Upper lobe of right lung (tissue), 1 donor: ENCODE measurements at places on chromosomes 16 and 17. TPM values are rescaled to one million over a fixed set of nuclear protein-coding genes. Genes with fewer than 3 reads are reported as not detected.
A peak's percentile ranks its signal among the peaks of the same experiment; 100 is the strongest.

DNA sequence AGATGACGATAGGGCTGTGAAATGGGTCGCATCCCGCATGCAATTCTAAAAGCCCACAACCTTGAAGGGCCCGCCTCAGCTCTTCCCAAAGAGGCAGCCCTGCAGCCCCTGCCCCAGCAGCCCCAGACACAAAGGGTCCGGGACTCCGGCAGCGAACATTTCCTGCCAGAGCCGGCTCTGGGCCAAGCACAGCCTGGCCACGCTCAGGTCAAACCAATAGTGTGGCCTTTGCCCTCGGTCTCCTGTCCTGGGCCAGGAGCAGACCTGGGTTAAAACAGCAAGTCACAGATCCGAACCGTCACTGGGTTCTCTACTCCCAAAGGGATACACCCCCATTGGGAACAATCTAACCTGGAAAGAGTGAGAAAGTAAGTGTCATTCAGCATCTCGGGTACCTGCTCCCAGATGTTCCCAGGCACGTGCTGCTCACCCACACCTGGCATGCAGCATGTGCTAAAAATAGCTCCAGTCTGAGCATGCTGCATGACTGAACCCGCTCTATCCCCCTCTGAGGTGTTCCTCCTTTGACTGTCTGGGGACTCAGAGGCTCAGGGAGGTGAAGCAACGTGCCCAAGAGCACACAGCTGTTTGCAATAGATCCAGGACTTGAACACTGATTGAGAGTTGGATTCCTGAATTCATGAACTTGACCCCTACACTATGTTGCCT, 22.2 kb upstream of the ATP2A3 start:
- peaks cover 10% of the 10 kb centered on the region for H3K4me1 ChIP-seq
- DNase-seq: peak; percentile 27
- no peak overlapping the region for H3K4me3 ChIP-seq
- H3K36me3 ChIP-seq: no peaks in the 10 kb centered on the region

DNA sequence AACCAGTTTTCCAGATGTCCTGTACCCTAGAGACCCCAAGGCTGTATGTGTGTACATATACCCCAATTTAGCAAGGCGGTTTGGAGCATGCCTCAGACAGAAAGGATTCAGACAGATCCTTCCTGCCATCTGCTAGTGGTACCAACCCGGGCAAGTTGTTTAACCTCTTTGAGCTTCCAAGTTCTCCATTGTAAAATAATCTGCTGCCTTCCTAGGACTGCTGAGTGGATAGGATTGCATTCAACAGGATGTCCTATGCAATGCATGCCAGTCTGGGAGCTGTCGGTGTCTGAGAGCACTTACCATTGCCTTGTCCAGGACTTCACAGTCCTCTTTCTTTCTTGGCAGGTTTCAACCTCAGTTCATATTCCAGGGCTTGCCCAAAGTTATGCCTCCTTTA, 1.9 kb downstream of the CDH13 start:
- H3K4me1 ChIP-seq: peaks cover 6% of the 10 kb centered on the region
- peaks cover 26% of the 10 kb centered on the region for H3K27me3 ChIP-seq
- H3K27ac ChIP-seq: no peak overlapping the region
- no peak for DNase-seq
- H3K36me3 ChIP-seq: no peaks in the 10 kb centered on the region
- no peak overlapping the region for H3K4me3 ChIP-seq

DNA sequence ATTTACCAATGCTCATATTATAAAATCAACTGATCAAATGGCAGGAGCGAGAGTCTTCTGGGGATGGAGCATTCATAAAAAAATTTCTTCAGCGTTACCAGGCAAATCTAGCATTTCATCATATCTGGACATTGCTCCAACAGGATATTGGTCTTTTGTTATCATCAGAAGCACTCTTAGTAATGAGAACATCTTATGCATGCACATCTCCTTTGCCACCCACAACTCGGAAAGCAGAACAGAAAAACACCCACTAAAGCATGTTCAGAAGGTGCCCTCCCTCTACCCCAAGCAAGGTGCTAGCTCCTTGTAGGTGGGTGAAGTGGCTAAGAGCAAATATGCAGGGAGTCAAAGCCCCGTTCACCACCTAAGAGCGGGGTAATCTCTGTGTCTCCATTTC, 18.9 kb downstream of the ARHGAP17 start:
- no peaks in the 10 kb centered on the region for H3K36me3 ChIP-seq
- peaks cover 45% of the 10 kb centered on the region for H3K4me1 ChIP-seq
- H3K4me3 ChIP-seq: no peak overlapping the region
- no peak overlapping the region for H3K27ac ChIP-seq
- no peaks in the 10 kb centered on the region for H3K27me3 ChIP-seq

- H3K4me1 ChIP-seq: no peaks in the 10 kb centered on the region
- no peaks in the 10 kb centered on the region for H3K27me3 ChIP-seq
- DNase-seq: peak; percentile 57
- H3K36me3 ChIP-seq: peaks cover 35% of the 10 kb centered on the region
Measured at GRCh38 chr17:80921159-80921558, 70.5 kb upstream of the CHMP6 start.

DNA sequence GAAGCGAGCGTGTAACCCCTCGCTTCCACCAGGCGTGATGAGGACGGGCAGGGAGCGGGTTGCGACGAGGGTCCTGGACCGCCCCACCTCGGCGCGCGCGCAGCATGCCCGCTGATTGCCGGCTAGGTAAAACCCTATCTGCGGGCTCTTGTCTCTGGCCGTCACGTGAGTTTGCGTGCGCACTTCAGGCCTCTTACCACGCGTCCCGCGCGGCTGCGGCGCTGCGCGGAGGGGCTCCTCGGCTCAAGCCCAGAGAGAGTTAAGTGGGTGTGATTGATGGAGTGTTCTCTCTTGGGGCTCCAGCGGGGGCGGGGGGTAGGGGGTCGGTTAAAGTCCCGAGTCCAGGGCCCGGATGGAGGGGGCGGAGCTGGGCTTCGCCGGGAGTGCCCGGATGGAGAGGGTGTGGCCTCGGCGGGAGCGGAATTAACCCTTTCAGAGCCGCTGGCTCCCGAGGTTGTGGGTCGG, 7.9 kb downstream of the KDM6B start:
- DNase-seq: peak; percentile 95
- H3K27ac ChIP-seq: peak overlapping the region; percentile 97
- H3K4me3 ChIP-seq: peak overlapping the region; percentile 90
- H3K4me1 ChIP-seq: peaks cover 51% of the 10 kb centered on the region

DNA sequence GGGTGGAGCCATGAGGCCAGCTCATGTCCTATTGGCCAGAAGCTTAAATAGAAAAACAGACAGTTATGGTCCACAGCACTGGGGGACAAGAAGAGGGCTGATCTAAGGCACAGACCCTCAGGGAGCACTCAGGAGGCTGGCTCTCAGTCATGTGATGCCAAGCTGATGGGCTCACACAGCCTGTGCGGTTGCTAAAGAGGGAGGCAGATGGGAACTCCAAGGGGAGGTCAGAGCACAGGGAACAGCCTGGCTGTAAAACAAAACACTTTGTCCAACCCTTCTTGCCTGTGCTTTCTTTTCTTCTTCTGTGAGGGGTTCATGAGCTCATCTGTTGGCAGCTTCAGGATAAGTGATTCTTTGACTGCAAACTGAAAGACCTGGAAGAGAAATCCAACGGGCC, 27.2 kb downstream of the CNTNAP1 start:
- no peaks in the 10 kb centered on the region for H3K4me1 ChIP-seq
- H3K4me3 ChIP-seq: no peak overlapping the region
- H3K27me3 ChIP-seq: no peaks in the 10 kb centered on the region
- H3K27ac ChIP-seq: no peak overlapping the region
- H3K36me3 ChIP-seq: peaks cover 100% of the 10 kb centered on the region

GRCh38 chr16:89722392-89723278, 1.3 kb downstream of the ZNF276 start:
- peak overlapping the region; percentile 96 for H3K27ac ChIP-seq
- H3K36me3 ChIP-seq: peaks cover 48% of the 10 kb centered on the region
- H3K27me3 ChIP-seq: no peaks in the 10 kb centered on the region
- peak; percentile 93 for DNase-seq

- no peaks in the 10 kb centered on the region for H3K4me1 ChIP-seq
- no peak overlapping the region for H3K4me3 ChIP-seq
- H3K27me3 ChIP-seq: no peaks in the 10 kb centered on the region
- peaks cover 19% of the 10 kb centered on the region for H3K36me3 ChIP-seq
Measured at GRCh38 chr17:28874750-28875149, 19.9 kb downstream of the ERAL1 start.

DNA sequence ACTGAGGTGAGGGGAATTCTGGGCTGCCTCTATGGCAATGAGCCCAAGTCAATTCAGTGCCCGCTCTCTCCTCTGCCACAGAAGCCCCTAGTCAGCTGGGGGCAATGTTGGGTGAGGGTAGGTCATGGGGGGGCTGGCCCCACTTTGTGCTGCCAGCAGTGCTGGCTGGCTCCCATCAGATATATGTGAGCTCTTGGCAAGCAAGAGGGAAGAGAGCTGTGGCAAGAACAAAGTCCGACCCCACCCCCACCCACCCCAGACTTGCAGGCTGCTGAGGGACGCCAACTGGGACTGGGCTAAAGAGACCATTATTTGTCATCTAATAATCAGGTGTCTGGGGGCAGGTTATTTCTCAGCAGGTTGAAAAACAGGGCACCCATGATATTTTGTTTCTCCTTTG, 89.4 kb downstream of the YPEL2 start:
- H3K36me3 ChIP-seq: no peaks in the 10 kb centered on the region
- H3K27ac ChIP-seq: no peak overlapping the region
- H3K4me1 ChIP-seq: peaks cover 14% of the 10 kb centered on the region

- peaks cover 16% of the 10 kb centered on the region for H3K36me3 ChIP-seq
- peaks cover 11% of the 10 kb centered on the region for H3K27me3 ChIP-seq
- peak within 1 kb of the TSS; percentile 11 for H3K27ac ChIP-seq
- peak; percentile 90 for DNase-seq
Measured at GRCh38 chr16:69105501-69106361, at the start of gene HAS3. Gene HAS3 (plus strand): TSS chr16:69105653. CDS start chr16:69109396, 3,743 bp downstream.

DNA sequence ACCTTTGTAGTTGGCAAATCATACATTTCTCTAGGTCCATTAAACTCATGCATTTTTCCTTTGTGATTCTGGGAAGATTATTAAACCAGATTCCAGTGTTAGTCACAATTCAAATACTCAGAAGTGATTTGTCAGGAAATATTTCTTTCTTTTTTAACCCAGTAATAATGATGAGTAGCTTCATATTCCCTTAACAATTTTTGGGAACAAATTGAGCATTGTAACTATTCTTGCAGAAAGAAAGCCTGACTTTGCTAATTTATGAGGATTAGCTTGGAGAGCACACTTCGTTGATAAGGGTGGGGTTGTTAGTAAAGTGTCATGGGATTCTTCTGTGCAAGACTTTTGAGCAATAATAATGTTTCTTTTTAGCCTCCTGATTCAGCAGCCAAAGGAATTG, 18.7 kb upstream of the KRT24 start:
- H3K27me3 ChIP-seq: no peaks in the 10 kb centered on the region
- H3K4me3 ChIP-seq: no peak overlapping the region
- H3K27ac ChIP-seq: no peak overlapping the region
- H3K36me3 ChIP-seq: no peaks in the 10 kb centered on the region
- H3K4me1 ChIP-seq: no peaks in the 10 kb centered on the region

Gene HSD17B1
- 1.4 TPM for total RNA-seq

Gene MFAP4
- total RNA-seq: 270 TPM

Gene NME1
- 29.4 TPM for total RNA-seq

Gene TLCD1
- 16.2 TPM for total RNA-seq

Gene ADAM11
- 0.43 TPM for total RNA-seq

Gene C17orf75
- 14.2 TPM for total RNA-seq

Gene RNU2-1
- 7,693 TPM for total RNA-seq
